ENCODE measurements at places on chromosomes 11 and 22.

DNA sequence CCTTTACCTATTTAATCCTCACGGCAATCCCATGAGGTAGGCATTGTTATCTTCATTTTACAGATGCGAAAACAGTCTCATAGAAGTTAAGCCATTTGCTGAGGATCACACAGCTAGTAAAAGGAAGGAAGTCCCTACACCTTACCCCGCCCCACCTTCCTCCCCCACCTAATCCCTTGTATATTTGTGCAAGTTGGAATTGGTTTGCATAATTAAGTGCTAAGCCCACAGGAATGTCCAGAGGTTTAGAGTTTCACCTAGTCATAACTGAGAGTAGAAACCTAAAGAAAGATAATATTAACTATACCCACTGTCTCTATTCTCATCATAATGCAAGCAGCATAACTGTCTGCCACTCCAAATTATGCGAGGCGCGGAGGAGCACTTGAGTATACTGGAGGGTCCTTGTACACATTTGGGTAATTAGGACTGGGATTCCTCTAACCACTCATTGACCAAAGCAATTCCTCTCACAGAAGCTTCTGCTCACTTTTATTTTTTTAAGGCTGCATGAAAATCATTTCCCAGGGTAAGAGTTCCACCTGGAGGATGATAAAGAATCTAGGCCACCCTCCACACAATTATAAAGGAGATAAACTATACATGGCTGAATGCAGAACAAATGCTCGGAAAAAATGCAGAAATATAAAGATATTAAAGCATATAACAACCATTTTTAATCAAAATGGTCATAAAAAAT lies 199.9 kb downstream of the FAM181B start:
- DNase-seq, result no peak

DNA sequence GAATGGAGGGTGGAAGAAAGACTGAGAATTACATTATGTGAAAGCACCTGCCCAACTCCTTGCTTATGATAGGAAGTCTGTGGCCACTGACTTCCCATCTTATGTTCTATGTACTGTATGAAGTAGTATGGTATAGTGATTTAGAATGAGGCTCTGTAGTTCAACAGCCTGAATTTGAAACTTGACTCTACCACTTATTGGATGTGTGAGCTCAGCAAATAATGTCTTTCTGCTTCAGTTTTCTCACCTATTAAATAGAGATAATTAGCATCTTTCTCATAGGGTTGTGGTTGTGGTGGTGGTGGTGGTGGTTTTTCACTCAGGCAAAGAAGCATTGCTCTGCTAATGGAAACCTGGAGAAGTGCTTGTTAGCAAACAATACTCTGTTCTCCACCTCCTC lies 121.6 kb downstream of the PAX6 start:
- DNase-seq, result no peak

- DNase-seq, result no peak
Measured at GRCh38 chr11:78656327-78656726, 81.7 kb upstream of the NARS2 start.

- no peak for DNase-seq
Measured at GRCh38 chr22:19719488-19720021, 3.8 kb upstream of the GP1BB start.

GRCh38 chr22:37328017-37328416 lies 45.7 kb downstream of the CYTH4 start:
- no peak for DNase-seq

DNA sequence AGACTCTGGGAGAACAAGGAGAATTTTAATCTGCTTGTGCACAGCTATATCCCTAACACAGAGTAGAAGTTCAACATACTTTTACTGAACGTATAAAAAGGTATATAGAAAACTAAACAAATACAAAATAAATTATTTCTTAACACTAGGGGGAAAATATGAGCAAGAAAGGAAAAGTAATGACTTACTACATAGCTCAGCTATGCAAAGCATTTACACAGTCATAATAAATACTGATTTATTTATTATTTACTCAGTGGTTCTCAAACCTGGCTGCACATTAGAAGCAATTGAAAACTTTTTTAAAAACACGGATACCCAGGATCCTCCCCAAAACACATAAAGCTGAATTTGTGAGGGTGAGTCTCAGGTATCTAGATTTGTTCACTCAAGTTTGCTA lies 182.5 kb downstream of the TTC28 start:
- DNase-seq, result no peak

DNA sequence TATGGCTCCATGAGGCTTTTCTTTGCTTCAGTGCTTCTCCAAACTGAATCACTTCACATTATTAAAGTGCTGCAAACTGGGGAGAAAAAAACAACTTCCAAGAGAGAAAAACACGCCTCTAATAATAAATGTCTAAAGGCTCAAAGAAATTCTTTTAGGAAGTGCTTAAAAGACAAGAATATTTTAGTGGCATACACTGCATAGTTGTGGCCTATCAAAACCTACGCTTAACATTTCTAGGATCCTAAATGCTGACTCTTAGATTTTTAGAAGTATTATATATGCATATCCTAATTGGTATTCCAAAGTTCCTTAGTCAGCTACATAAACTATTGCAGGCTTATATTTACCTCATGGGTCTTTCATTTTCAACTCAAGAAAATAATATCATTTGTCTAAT lies 879.0 kb upstream of the CCDC90B start:
- DNase-seq, result no peak

GRCh38 chr11:100825626-100826025 lies 138.5 kb downstream of the ARHGAP42 start:
- no peak for DNase-seq
